ENCODE measurements at places on chromosomes 1 and 21.

DNA sequence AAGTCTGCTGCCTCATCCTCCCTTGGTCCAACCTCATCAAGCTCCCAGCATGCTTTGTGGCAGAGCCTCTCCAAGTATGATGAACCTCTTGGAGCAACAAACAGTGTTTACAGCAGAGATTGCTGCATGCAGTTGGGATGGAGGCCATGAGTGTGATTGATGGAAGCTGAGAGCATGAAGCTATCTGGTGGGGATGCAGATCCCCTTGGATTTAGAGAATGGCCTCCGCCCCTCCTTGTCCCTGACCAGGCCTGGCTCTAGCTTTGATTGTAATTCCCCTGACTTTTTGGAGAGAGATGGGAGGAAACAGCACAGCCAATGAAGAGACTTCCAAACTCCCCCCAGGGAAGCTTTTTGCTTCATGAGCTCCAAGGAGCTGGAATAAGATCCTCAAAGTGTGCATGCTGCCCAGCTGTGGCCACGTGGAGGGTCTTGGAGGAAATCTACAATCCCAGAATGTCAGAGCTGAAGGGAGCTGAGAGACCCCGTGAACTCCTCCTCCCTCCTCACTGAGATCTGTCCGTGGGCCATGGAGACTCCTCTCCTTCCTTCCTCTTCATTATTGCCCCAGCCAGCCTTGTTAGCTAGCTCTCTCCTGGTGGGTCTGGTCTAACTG is 165.3 kb upstream of the USP24 start:
- no peak for DNase-seq

DNA sequence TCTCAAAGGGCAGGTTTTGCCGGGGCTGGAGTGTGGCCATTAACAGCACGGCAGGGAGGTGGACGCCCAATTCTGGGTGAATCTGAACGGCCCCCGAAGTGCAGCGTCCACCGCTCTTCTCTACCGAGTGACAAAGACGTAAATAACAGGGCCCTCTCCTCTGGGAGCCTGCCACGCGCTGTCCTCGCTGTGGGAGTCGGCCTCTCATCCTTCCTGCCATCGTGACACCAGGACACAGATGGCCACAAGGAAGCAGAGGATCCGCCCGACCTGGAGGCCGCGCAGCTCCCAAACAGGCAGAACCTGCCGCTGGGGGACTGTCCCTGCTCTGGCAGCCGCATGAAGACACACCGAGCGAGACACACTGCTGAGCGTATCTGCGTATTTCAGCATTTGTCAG is 12.1 kb upstream of the CDK11B start:
- no peak for DNase-seq

- DNase-seq = no peak
Measured at GRCh38 chr1:226643611-226644540, 95.2 kb downstream of the ITPKB start.

GRCh38 chr1:116166011-116166571 is 54.9 kb downstream of the MAB21L3 start:
- no peak for DNase-seq

DNA sequence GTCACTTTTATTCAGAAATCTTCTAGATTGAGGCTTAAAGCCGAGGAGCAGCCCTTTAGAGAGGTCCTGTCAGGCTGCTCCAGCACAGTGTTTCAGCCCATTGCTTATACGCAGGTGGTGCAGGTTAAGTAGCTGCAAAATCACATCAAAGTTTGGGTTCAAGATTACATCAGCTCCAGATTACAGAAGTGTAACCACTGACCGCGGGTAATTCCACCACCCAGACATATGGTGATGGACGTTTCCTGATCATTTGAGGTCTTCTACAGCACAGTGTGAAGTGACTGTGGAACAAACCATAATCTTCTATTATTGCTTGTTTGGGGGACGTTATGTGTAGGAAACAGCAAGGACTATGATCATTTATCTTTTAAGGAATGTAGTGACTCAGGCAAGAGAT is 11.8 kb downstream of the C1orf115 start:
- no peak for DNase-seq

GRCh38 chr1:183032122-183032921 is 9.1 kb downstream of the LAMC1 start:
- no peak for DNase-seq

- DNase-seq = no peak
Measured at GRCh38 chr1:227583354-227583753, 20.0 kb downstream of the ZNF678 start.

GRCh38 chr1:93585059-93585966 is 96.3 kb downstream of the BCAR3 start:
- no peak for DNase-seq

DNA sequence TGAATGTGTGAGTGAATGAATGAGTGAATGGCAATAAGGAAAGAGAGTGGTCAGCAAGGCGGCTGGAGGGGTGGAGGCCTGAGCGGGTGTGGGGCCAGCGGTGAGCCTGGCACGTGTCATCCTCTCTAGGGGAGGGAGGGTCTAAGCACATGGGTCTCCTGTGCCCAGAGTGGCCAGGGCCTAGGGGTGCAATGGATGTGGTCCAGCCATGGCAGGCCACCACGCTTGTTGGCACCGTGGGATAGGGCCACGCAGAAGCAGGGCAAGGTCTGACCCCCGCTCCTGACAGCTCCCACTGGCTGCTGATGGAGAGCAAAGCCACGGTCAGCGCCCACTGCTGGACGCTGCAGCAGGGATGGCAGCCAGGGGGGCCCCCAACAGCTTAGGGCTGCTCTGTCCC is 19.5 kb upstream of the SPSB1 start:
- no peak for DNase-seq

GRCh38 chr21:45112371-45112770 is 38.0 kb downstream of the ADARB1 start:
- no peak for DNase-seq

- DNase-seq = no peak
Measured at GRCh38 chr1:25501235-25502058, 42.0 kb upstream of the LDLRAP1 start.

DNA sequence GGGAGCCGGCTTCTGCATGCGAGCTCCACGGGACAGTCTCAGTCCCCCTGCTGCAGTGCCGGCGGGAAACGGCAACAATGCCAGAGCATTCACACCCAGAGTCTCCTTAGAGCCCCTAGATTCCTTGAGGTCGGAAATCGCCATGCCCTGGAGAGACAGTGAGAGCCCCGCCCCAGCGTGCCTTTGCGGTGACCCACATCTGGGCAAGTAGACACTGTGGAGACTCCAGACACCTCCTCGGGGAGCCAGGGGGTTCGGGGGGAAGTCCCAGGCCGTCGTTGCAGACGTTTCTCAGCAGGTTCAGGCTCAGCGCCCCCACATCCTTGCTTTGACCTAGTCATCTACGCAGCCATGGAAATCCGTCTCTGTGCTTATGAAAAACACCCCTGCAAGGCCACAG is 81.3 kb upstream of the ARHGEF16 start:
- no peak for DNase-seq

- DNase-seq = no peak
Measured at GRCh38 chr1:10528066-10529014, 53.6 kb downstream of the PEX14 start.

- DNase-seq = no peak
Measured at GRCh38 chr1:116880917-116881316, 28.8 kb upstream of the PTGFRN start.

GRCh38 chr1:147630022-147630421 is 40.3 kb downstream of the ACP6 start:
- DNase-seq = no peak

DNA sequence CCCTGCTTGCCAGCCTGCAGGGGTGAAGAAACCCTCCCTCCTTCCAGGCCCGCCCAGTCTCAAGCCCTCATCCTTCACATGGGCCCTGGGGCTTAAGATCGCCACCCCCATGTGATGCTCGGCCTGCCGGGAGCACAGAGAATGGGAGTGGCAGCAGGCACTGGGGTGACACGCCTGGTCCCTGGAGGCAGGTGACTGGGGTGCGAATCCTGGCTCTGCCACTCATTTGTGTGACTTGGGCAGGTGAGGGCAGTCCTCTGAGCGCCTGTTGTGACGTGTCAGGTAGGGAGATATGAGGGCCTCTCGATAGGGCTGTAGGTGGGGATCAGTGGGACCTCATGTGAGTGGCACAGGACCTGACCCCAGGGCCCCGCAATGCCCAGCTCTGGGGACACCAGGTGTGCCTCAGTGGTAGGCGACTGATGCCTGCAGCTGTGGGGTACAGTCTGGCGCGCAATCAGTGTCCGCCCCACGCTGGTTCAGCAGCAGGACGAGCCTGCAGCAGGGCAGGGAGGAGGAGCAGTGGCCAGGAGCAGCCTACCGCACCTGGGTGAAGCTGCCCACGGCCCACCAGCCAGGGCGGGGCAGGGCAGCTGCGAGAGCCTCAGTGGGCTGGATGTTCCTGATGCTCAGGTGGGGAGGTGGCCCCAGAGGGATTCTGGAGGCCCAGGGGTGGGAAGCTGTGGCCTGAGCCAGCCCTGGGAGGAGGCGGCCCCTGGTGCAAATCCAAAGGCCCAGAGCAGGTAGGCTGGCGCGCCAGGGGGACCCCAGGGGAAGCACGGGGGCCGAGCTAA is 6.2 kb downstream of the SH2D5 start:
- DNase-seq = no peak
